ENCODE measurements at places on chromosomes 2 and 18.

GRCh38 chr18:46723856-46724415 lies 32.9 kb downstream of the ST8SIA5 start:
- DNase-seq = no peak

DNA sequence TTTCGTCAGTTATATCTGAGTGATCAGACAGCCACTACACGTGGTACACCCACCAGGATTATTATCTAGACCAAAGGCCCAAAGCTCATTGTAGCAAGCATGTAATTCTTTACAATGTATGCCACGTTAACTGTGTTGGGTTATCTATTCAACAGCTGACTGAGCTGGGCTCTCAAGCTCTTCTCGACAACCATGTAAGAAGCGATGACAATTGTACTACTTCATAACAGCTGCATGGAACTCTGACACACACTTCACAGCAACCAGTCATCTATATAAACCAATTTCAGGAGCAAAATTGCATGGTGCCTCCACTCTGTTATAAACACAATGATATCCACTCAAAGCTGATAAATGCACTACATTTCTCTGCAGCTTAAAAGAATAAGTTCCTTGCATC lies 701.8 kb downstream of the NR4A2 start:
- DNase-seq = no peak

DNA sequence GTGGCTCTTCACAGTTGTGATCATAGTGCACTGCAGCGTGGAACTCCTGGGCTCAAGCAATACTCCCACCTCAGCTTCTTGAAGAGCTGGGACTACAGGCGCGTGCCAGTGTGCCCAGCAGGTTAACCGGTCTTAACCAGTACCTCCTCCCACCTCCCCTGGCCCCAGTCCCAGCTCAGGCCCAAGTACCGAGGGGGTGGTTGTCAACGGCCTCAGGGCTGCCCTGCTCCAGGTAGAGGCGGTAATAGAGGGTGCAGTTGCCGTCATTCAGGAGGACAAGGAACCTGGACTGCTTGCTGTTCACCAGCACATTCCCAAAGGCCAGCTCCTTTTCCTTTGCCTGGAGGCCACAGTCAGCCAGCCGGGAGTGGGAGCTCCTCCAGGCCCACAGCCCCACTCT lies 19.7 kb downstream of the CFAP65 start:
- DNase-seq = no peak

- no peak for DNase-seq
These were observed 137.4 kb downstream of the SMAD7 start for GRCh38 chr18:48813321-48813720.

GRCh38 chr18:4636967-4637366 lies 181.9 kb upstream of the DLGAP1 start:
- no peak for DNase-seq
